CD4-positive, CD25-positive, alpha-beta regulatory T cell (primary cell): ENCODE measurements at places on chromosomes 6 and 20. TPM values are rescaled to one million over a fixed set of nuclear protein-coding genes. Genes with fewer than 3 reads are reported as not detected.

Gene VARS2
- total RNA-seq: 19.8 TPM

Gene COL9A3
- not detected for total RNA-seq

DNA sequence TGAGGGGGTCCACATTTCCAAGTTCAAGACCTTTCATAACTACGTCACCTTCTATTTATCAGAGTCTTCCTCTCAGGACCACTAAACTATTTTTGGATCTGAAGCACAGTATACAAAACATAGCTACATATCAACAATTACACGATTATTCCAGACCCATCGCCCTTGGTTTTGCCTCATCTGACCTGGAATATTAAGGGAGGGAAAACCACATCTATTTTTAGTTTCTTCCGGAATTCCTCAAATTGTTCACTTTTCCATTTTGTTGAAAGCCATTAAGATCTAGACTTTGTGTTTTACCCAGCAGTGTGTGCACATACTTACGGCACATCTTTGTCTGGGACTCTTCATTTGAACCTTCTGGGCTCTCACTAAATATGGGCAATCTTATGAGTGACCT lies 12.0 kb upstream of the ADGRF5 start:
- H3K36me3 ChIP-seq: no peaks in the 10 kb centered on the region
- H3K4me1 ChIP-seq: no peaks in the 10 kb centered on the region
- H3K4me3 ChIP-seq: no peak overlapping the region
- H3K27me3 ChIP-seq: no peaks in the 10 kb centered on the region
- no peak for DNase-seq

DNA sequence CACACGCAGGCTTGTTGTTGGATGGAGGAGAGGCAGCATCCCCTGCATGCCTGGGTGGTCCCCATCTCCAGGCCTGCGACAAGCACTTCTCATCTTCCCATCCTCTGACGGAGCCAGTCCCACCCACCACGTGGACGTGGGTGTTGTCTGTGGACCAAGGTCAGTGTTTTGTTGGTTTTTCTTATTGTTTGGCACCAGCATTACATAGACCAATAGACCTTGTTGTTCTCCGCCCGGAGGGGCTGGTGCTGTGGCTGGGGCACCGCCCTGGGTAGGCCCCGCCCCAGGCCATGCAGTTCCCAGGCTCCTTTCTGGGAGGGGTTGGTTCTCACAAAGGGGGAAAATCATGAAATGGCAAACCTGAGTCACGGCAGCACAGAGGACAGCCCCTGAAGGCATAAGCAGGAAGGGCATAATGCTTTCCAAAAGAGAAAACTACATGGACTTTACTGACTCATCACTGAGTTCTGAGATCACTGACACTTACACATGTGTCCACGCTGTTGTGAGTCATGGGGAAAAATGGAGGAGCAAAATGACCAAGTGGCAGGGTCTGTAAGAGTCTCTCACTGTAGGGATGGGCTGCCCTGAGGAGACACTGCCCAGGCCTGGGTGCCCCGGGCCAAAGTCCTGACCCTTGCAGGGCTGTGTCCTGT lies 90.8 kb downstream of the THBS2 start:
- H3K27me3 ChIP-seq: no peaks in the 10 kb centered on the region
- no peaks in the 10 kb centered on the region for H3K36me3 ChIP-seq
- H3K27ac ChIP-seq: no peak overlapping the region
- DNase-seq: no peak
- H3K4me1 ChIP-seq: no peaks in the 10 kb centered on the region
- H3K4me3 ChIP-seq: no peak overlapping the region

Gene BANF2
- total RNA-seq: not detected

Gene SLC22A2
- not detected for total RNA-seq

Gene DEFB124
- not detected for total RNA-seq

DNA sequence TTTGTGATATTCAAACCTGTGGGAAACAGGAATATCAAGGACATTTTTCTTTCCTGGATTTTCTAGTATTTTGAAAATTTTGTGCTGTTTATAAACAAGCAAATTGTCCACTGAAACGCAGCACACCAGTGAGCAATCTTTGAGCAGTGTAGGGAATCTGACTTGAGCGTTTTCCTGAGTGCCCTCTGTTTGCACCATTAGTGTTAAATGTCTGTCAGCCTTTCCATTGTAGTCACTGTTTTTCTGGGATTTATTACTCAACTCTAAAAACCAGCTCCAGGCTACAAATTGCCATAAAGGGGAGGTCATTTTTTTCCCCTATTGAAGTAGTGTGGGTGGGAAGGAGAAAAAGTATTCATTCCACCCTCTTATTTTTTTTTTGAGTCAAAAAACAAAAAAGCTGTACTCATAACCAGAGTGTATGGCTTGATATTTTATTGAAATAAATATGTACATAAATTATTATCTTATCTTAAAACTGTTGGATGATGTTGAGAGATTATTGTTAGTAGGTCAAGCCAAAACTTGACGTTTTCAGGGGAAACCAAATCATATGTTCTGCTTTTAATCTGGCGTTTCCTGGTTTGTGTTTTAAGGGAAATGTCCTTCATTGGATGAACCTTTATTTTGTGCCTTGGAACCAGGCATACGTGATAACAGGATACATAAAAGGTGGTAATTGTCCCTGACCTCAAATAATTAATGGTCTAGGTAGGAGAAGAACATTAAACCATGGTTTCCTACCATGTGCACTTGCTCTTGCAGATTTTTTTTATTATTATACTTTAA lies 51.8 kb downstream of the TSHZ2 start:
- H3K4me3 ChIP-seq: no peak overlapping the region
- no peaks in the 10 kb centered on the region for H3K27me3 ChIP-seq
- H3K4me1 ChIP-seq: peaks cover 3% of the 10 kb centered on the region
- no peak overlapping the region for H3K27ac ChIP-seq

Gene MDFI
- total RNA-seq: not detected

- H3K27ac ChIP-seq: peak overlapping the region; percentile 97
- H3K4me1 ChIP-seq: peaks cover 44% of the 10 kb centered on the region
- H3K36me3 ChIP-seq: peaks cover 36% of the 10 kb centered on the region
These were observed 17.3 kb downstream of the TNFAIP3 start for GRCh38 chr6:137884149-137884909.

Gene MAP3K4
- total RNA-seq: 61.5 TPM

GRCh38 chr6:165737396-165737795 lies 74.4 kb upstream of the PDE10A start:
- H3K4me1 ChIP-seq: no peaks in the 10 kb centered on the region
- H3K36me3 ChIP-seq: no peaks in the 10 kb centered on the region
- DNase-seq: no peak
- no peak overlapping the region for H3K27ac ChIP-seq
- H3K4me3 ChIP-seq: no peak overlapping the region
